Karpas-422 (cell line): ENCODE measurements at places on chromosomes 5 and 9.
A peak's percentile ranks its signal among the peaks of the same experiment; 100 is the strongest.

DNA sequence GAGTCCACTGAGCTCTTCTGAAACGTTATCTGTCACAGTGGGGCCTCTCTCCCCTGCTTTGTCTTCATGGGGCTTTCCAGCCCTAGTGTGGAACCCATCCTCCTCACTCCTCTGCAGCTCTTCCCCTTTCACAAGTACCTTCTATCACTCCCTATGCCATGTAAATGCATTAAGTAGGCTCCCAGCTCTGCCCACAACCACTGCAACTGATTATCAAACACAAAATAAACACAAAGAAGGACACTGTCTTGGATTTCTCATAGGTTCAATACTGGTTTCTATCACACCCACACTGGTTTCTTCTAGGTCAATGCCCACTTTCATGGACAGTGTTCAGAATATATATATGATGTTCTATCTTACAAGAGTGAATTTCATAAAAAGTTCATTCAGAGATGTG lies 139.4 kb downstream of the GNAQ start:
- DNase-seq: no peak

DNA sequence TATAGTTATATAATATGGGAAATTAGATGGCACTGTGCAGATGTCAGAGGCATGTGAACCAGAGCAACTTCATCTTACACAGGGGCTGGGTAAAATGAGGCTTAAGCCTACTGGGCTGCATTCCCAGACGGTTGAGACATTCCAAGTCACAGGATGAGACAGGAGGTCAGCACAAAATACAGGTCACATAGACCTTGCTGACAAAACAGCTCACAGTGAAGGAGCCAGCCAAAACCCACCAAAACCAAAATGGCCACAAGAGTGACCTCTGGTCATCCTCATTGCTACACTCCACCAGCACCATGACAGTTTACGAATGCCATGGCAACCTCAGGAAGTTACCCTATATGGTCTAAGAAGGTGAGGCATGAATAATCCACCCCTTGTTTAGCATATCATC lies 479.4 kb downstream of the TLR4 start:
- DNase-seq: no peak

DNA sequence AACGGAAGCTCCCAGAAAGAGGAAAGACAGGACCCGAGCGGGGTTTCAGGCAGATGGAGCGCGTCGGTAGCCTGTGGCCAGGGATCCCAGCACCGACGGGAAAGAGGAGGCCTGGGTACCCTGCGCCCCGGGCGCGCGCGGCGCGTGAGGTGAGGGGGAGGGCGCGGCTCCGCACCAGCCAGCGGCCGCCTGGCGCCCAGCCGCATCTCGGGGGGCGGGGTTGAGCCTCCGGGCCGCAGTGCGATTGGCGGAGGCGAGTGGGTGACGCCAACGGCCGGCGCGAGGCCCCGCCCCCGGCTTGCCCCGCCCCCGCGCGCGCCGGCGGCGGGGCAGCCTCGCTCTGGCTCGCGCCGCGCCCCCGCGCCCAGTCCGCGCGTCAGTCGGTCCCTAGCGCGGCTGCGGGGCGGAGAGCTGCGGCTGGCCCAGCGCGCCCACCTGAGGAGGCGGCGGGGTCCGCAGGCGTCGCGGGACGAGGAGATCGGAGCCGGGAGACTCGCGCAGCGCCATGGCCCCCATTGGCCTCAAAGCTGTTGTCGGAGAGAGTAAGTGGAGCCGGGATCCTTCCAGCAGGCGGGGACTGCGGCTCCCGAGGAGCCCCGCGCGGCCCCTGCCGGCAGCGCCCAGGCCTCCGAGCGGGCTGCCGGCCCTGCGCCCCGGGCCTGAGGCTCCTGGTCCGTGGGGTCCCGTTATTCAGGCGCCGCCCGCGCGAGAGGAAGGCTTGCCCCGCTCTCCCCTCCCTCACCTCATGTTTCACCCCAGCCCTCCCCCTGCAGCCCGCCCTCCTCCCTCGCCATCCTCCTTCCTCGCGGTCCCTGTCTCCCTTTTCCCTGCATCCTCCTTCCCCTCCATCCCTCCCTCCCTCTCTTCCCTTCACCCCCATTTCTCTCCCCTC lies at the start of gene STXBP1:
Gene STXBP1, plus strand, starts transcription at position 379 of the 892 bp plus-strand sequence. Its CDS starts 127 bp downstream, at position 506.
- DNase-seq: peak; percentile 95

- no peak for DNase-seq
Observed at GRCh38 chr9:90340421-90340820, 302.2 kb downstream of the DIRAS2 start.

DNA sequence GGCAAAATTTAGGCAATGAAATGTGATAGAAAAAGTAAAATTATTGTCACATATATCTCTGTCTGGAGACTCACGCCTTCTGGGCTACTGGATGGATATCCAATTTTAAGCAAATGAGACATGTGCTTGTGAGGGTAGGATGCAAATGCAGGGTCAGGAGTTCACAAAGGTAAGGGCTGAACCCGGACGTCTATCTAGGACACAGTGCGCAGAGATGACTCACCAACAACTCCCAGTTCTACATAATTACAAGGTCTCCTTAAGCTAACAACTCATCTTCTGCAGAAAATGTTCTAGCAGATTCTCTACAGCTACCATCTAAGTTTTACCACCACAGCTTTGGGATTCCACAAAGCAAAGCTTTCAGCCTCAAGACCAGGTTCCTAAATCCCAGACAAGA lies 160.5 kb downstream of the ENTREP1 start:
- peak; percentile 6 for DNase-seq
